Activated CD8-positive, alpha-beta T cell treated with anti-CD3 and anti-CD28 coated beads for 36 hours (primary cell): ENCODE measurements at places on chromosomes 1 and 21.

DNA sequence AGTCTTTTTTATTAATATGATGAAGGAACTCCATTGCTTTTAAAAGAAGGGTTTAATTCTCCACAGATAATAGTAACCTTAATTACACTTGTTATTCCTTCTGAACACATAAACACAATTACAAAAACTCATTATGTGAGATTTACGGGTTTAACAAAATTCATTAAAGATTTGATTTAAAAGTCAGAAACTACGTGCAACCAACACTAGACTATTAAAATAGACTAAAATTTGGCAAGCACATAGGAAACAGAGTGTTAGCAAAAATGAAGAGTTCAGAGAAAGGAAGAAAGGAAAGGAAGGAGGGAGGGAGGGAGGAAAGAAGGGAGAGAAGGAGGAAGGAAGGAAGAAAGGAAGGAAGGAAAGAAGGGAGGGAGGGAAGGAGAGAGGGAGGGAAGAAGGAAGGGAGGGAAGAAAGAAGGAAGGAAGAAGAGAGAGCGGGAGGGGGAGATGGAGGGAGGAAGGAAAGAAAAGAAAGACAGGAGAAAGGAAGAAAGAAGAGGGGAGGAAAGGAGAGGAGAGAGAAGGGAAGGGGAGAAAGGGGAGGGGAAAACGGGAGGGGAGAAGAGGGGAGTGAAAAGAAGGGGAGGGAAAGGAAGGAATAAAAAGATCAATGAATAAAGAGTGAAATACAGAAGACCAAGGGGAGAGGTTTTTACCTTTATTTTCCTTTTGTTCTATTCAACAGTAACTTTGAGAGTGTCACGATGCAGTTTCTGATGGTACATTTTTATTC is 123.4 kb upstream of the LYPLAL1 start:
- no peak overlapping the region for H3K27ac ChIP-seq
- H3K36me3 ChIP-seq, result no peaks in the 10 kb centered on the region
- no peaks in the 10 kb centered on the region for H3K4me1 ChIP-seq
- H3K4me3 ChIP-seq, result no peak overlapping the region

- H3K4me3 ChIP-seq, result no peak overlapping the region
- DNase-seq, result no peak
- peaks cover 2% of the 10 kb centered on the region for H3K36me3 ChIP-seq
- no peak overlapping the region for H3K27ac ChIP-seq
Measured at GRCh38 chr1:162609306-162609705, 23.0 kb upstream of the DDR2 start.

- no peaks in the 10 kb centered on the region for H3K4me1 ChIP-seq
- DNase-seq, result no peak
- no peak overlapping the region for H3K4me3 ChIP-seq
Measured at GRCh38 chr21:17351766-17352165, 161.1 kb upstream of the CXADR start.

- H3K27ac ChIP-seq, result no peak overlapping the region
- no peaks in the 10 kb centered on the region for H3K4me1 ChIP-seq
- DNase-seq, result peak; percentile 40
- no peak overlapping the region for H3K4me3 ChIP-seq
- no peaks in the 10 kb centered on the region for H3K36me3 ChIP-seq
- peaks cover 10% of the 10 kb centered on the region for H3K27me3 ChIP-seq
Measured at GRCh38 chr1:220775240-220775853, 11.4 kb upstream of the MTARC1 start.

- peak; percentile 41 for DNase-seq
- H3K27ac ChIP-seq, result peak overlapping the region; percentile 93
- H3K36me3 ChIP-seq, result peaks cover 13% of the 10 kb centered on the region
- H3K4me1 ChIP-seq, result peaks cover 36% of the 10 kb centered on the region
Measured at GRCh38 chr1:153728305-153729066, 636 bp downstream of the INTS3 start.
